ENCODE measurements at places on chromosomes 6 and 20. TPM values are rescaled to one million over a fixed set of nuclear protein-coding genes. Genes with fewer than 3 reads are reported as not detected.

The FOXS1 gene
- not detected for total RNA-seq

The PCNA gene
- 116 TPM for total RNA-seq

The RRAGD gene
- total RNA-seq: not detected

The SLC18B1 gene
- 3.4 TPM for total RNA-seq

The RMND1 gene
- 31.1 TPM for total RNA-seq

The ARMC2 gene
- 0.97 TPM for total RNA-seq

The SIM1 gene
- 1.6 TPM for total RNA-seq

The SAPCD1 gene
- total RNA-seq: not detected

The ULBP2 gene
- total RNA-seq: 23.8 TPM

The HCRTR2 gene
- not detected for total RNA-seq

The LBP gene
- not detected for total RNA-seq

The BTNL2 gene
- total RNA-seq: not detected

The NRN1 gene
- 78.5 TPM for total RNA-seq

The TCP11 gene
- total RNA-seq: not detected

The TFAP2B gene
- total RNA-seq: not detected

The RAET1L gene
- total RNA-seq: not detected

The LTB gene
- not detected for total RNA-seq

The SLC32A1 gene
- total RNA-seq: not detected

The NXT1 gene
- total RNA-seq: 31.7 TPM

The CYP21A2 gene
- not detected for total RNA-seq

The GNMT gene
- not detected for total RNA-seq

The CPNE5 gene
- 0.63 TPM for total RNA-seq

The CAGE1 gene
- total RNA-seq: not detected

The CD2AP gene
- 17.8 TPM for total RNA-seq
